Naive thymus-derived CD8-positive, alpha-beta T cell (primary cell): ENCODE measurements at places on chromosomes 6 and 20.

DNA sequence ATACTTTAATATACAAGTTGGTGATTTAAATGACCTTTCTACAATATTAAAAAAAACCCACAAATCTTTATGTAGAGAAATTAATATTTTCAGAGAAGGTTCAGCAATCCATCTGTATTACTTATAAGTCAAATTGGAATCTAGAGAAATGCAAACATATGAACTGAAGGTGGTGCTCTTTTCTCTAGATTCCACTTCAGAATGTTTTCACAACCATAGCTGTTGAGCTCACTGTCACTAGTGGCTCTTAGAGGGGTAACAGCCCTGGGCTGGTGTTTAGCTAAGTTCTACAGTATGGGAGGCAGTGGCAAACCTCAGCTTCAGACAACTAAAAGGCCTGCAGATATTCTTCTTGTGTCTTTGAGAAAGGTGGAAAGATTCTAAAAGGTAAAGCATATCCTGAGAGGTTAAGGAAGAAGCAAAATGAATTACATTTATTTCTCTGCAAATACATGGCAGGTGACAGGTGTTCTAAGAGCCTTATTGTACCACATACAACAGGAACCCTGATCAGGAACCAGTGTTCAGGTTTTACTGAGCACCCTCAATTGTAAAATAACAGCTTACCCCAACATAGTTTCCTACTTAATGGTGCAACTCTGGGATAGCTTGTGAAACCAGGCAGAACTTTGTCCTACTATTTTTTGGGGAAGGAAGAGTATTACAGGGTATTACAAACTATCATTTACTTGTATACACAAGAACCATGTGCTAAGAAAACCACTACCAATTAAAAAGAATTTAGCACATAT is 56.6 kb upstream of the SAMHD1 start:
- peak; percentile 75 for DNase-seq

DNA sequence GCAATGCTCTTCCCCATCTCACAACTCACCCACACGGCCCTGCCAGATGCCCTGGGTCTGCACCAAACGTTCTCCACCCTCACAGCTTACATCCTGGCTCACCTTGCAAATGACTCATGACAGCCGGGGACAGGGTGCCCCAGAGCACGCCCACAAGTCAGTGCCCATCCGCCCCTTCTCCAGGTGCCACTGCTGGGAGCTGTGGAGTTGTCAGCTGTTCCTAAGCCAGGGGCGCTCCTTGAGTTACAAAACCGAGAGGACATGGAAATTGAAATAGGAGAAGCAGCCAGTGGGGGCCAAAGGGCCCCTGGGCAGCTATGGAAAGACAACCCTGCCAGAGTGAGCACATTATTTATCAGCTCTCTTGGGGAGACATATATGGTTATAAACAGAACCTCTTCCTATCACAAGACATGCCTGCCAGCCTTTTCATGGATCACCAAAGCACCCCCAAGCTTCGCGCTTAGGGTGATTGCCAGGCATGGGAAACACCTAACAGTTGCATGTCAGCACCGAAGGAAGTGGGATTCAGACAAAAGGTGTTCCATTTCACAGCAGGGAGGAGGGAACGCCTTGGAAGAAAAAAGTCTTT is 236.8 kb downstream of the LY86 start:
- no peak for DNase-seq

DNA sequence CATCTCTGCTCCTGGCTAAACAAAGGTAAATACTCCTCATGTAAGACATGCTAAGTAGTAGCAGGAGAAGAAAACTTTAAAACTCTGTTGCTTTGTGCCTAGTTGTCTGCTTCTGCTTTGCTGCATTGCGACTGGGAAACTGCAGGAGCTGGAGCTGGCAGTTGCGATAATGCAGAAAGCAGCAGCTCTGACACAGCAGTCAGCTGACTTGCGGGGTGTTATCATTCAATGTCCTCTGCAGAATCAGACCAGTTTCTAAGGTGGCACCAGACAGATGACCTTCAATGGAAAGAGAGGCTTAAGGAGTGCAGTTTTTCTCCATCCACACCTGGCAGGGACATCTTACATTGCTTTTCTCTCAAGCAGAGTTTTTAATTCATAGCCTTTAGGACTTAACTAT is 69.9 kb upstream of the SOX4 start:
- no peak for DNase-seq

DNA sequence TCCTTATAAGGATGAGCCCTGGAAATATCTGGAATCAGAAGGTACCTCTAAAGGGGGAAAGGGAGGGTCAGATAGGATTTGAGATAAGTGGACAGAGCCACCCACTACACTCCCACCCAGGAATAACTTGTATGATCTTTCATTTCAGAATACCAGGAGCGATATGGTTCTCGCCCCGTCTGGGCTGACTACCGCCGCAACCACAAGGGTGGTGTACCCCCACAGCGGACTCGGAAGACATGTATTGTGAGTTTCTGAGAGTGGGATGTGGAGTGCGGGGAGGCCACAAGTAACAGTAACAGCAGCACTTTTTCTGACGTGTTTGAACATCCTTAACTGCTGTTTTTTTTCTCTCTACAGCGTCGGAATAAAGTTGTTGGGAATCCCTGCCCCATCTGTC is 1.9 kb downstream of the MRPS18B start:
- DNase-seq = no peak

DNA sequence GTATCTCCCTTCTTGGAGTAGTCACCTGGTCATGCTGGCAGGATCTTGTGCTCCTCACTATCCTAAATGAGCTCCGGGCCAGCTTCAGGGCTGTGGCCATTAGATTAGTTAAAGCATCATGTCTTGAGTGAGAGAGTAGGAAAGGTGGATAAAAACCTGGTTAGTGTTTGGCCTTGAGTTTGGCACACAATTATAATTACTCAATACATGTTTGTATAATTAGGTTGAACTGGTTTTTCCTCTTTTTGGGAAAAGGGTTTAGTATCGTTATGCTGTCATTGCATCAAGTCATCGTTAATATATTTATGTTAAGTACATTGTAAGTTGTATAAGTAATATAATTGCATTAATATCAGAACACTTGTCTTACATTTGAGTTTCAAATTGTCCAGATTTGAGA is 126.3 kb downstream of the CDKAL1 start:
- no peak for DNase-seq

DNA sequence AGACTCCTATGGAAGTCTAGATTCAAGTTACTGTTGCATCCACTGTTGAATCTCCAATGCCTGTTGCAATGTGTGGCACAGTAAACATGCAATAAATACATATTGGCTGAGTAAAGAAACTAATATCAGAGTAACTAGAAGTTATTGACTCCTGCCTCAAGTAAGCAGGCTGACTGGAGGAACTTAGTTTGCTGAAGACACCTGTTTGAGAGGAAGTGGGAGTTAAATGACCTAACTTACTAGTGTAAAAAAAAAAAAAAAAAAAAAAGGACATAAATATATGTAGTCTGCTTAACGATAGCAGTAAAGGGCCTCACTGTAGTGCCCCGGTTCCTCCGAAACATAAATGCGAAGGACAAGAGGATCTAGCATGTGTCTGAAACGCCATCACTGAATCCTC is 249.8 kb upstream of the PRDM1 start:
- DNase-seq = no peak

DNA sequence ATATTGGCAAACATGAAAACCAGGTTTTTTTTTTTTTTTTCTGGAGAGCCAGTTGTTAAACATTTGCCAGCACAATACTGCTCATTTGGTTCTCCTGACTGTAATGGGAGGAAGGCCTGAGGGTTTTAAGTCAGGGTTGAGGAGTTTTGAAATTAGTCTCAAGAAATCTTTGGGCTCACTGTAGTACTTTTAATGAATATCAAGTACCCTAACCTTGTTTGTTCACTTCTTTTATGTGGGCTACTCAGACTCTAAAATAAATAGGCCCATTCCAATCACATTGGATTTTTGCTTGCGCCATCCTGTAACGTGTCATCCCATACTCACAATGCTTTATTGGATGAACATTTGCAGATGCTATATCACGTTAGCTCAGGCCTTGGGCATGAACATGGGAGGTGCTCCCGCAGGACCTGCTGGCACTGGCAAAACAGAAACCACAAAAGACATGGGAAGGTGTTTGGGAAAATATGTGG is 146.9 kb downstream of the DNAH8 start:
- DNase-seq = no peak
